Mesenteric fat pad (tissue), 1 donor: ENCODE measurements at places on chromosomes 2 and 18. TPM values are rescaled to one million over a fixed set of nuclear protein-coding genes. Genes with fewer than 3 reads are reported as not detected.
A peak's percentile ranks its signal among the peaks of the same experiment; 100 is the strongest.

GRCh38 chr2:58535182-58535581 lies 294.1 kb upstream of the FANCL start:
- no peak for DNase-seq

DNA sequence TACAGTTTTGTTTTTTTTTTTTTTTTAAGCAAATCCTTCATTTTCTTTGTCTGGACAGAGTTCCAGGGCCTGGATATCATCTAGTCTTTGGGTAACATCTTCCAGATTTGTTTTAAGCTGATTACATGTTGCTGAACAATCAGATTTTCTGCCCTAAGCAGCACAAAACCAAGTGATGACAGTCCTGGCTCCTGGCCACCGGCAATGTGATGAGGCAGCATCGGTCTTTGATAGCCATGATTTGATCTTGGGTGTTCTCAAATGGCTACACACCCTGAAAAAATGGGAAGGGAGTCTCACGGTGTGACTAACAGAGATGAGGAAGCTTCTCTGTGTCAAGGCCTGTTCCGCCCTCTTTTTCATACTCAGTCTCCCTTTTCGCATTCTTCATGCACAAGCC lies 708.6 kb upstream of the ZEB2 start:
- no peak for DNase-seq

DNA sequence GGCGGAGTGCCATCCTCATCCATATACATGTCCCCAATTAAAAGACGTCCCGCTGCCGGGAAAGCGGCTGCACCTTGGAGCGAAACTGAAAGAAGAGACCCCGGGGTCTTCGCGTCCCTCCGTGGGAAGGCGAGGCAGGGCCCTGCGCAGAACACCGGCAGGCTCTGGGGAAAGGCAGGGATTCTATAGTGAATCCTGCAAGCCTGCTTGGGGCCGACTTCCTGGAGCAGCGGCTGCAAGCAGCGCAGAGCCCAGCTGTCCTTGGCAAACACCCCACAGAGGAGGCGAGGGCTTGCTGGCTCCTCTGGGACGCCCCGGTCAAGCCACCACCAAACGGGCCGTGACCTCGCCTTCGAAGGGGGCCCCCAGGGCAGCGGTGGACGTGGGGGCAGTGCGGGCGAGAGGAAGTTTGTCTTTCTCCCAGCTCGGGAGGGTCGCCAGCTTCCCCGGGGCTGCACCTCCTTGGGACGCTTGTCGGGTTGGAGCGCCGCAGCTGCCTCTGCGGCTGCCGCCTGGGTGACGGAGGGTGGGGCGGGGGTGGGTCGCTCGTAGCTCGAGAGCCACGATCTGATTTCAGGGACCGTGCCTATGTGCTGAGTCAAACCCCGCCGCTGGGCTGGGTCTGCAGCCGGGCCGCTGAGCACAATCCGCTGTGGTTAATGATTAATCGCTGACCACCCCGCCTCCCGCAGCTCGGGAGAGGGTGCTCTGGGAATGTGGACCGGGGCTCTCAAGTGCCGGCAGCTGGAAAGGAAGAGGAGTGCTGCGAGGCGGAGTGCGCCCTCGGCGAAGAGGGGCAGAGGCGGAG lies 486 bp upstream of the GPR39 start:
- DNase-seq = peak; percentile 90

GRCh38 chr18:75742516-75742915 lies 315.0 kb upstream of the SMIM21 start:
- no peak for DNase-seq

- DNase-seq = no peak
These were observed 123.3 kb upstream of the CDC42EP3 start for GRCh38 chr2:37794717-37795116.

DNA sequence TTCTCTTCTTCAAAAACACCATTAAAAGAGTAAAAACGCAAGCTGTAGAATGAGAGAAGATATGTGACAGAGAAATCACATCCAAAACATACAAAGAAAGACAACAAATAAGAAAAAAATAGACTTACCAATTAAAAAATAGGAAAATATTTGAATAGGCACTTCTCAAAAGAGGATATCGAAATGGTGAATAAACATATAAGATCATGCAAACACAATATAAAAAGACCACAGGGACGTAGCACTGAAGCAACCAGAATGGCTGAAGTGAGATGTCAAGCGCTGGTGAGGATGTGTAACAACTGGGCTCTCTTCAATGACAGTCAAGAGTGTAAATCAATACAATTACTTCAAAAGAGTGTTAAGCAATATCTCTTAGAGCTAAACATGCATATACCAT lies 202.3 kb downstream of the ZBTB7C start:
- DNase-seq = no peak

CXCR1 gene
- 7.2 TPM for total RNA-seq

GATA6 gene
- 26.6 TPM for total RNA-seq

ALPG gene
- total RNA-seq = not detected
